ENCODE measurements at places on chromosomes 6 and 20. TPM values are rescaled to one million over a fixed set of nuclear protein-coding genes. Genes with fewer than 3 reads are reported as not detected.
A peak's percentile ranks its signal among the peaks of the same experiment; 100 is the strongest.

DNA sequence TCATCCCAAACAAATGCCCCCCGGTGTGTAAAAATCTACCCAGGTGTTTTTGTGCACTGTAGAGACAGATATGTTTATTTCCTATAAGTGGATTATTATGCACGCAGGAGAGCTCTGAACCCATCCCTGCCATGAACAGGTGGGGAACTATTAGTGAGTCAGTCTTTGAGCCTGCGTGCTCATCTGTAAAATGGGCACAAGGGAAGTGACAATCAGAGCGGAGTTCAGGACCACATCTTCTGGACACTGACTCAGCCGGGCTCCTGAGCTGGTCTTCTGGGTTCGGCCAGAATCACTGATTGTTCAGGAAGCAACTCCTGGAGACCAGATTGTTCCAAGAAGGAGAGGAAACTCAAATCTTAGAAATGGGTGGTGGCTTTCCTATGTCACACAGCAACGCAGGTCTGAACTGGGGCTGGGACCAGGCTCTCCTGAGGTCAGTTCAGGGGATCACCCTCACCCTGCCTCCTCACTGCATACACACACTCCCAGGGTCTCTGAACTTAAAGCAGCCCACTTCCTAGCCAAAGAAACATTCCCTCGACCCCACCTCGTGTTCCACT, 27.3 kb upstream of the TGM2 start:
- no peak for DNase-seq

DNA sequence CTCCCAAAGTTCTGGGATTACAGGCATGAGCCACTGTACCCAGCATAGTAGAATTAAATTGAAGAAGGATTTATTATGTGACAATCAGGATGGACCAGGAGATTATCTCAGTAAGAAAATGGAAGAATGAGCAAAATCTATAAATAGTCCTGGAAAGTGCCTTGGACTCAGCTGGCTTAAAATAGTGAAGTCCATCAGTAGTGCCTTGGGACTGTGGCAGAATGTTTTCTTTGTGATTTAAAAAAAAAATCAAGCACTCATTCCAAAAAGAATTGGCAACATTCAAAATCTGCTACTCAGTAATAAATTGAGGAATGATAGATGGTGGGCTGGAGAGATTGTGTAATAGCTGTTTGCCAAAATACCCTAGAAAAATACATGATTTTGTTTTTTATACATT, 37.0 kb upstream of the MAS1 start:
- no peak for DNase-seq

The CENPW gene
- 2.6 TPM for polyA plus RNA-seq

- peak; percentile 57 for DNase-seq
These were observed 43.1 kb upstream of the BEND6 start for GRCh38 chr6:56911847-56912246.

DNA sequence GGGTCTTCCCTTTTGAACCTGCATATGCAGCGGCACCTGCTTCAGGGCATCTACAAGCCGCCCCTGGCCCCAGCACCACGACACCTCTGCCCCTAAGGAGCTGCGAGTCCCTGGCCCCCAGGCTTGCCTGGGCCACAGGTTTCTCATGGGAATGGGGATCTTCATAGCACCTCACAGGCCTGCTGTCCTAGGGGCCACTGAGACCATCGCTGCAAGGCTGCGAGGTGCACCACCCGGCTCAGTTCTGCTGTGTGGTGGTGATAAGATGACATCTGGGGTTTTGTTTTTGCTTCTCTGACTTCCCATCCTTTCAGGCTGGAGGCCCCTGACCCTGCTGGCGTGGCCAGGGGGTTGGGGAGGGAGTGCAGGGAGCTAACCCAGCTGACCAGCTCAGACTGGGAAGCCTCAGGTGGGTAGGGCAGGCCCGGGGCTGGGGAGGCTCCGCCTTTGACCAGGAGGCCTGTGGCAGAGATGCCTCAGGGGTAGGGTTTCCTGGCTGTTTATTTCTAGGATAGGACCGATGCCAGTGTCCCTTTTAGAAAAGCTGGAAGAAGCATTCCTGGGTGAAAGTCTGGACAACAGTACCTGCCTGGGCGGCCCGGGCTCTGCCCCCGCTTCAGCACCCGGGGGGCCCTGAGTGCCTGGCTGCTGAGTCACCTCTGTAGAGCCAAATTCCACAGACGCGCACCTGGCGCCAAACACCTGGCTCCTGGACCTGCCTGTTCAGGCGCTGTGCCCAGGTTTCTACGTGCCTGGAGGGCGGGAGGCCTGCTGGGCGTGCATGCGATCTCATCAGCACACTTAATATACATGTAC, 264.7 kb downstream of the DLL1 start:
- peak; percentile 71 for DNase-seq

DNA sequence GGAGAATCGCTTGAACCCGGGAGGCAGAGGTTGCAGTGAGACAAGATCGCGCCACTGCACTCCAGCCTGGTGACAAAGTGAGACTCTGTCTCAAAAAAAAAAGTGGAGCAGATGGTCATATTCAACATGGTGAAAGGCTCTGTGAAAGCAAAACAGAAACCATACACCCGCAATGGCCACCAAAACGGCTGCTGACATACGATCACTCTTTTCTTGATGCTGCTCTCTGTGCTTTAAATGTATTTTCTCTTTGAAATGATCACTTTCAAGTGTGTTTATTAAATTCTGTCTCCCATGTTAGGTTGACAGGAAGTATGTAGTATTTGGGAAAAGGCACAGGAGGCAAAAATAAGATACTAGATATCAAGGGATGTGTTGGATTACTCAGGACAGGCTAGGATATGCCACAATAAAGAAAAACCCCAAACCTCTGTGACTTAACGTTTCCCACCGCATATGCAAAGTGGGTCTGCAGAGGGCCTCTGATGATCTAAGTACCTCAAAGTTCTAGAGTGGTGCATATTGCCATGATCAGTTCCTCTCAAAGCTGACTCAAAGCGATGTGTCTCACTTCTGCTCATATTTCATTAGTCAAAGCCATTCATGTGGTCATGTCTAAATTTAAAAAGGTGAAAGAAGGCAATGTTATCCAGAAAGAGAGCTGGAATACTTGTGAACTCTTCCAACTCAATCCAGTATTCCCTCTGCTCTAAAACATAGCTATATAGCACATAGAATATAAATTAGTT, 155.1 kb upstream of the SOX4 start:
- no peak for DNase-seq

DNA sequence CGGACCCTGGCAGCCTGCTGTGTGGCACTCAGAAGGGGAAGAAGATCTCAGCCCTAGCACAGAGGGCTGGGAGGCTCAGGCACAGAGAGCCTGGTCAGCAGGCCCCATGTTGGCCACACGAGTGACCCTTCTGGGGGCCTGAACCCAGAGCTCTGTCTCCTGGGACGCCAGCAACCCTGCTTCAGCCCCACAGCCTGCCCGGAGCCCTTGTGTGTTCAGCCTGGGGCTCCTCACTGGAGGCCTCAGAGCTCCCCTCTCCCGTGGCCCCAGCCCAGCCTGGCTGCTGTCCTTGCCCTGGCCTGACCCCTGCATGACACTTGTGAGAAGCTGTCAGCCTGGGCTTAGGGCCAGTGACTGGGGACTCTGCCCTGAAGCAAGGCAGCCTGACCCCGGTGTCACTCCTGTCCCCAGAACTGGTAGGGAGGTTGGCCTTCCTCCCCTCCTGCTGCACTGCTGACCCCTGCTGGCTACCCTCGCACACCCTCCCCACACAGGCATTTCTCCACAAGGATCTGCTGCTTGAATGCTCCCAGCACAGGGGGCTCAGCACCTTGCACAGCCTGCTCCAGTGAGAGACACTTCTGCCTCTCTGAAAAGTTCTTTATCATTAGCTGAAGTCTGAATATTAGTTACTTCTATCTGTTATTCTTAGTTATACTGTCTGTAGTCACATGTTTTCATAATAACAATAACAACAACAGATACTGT, 15.4 kb upstream of the IP6K3 start:
- no peak for DNase-seq

DNA sequence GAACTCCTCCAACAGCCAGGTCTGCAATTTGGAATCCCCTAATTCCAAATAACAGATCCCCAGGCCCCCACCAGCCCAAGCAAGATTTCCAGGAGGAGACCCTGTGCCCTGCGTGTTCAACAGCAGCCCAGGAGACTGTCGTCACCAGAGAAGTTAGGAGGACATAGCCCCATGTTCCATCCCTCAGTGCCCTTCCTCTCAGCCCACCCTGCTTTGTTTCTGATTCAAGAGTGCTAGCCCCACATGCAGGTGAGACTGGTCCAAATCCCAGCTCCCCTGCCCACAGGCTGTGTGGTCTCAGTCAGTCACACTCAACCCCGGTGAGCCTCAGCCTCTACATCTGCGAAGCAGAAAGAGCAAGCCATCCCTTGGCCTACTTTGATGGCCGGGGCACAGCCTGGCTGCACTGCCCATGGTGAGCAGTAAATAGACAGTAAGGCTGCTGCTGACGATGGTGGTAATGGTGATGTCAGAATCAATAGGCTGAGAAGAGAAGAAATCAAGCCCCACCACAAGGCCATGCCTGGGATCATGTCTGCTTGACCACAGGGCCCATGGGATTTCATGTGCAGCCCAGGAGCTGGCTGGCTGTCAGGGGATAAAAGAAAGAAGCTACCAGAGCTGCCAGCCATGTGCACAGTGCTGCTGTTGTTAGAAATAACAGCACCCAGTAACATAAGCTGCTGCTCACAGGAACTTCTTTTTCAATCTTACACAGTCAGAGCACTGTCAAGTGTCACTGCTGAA, 51.5 kb upstream of the NXT1 start:
- no peak for DNase-seq

GRCh38 chr6:105459864-105460263, 57.0 kb upstream of the PREP start:
- DNase-seq, result no peak

The HDGFL1 gene
- polyA plus RNA-seq, result not detected

- DNase-seq, result no peak
These were observed 699.9 kb downstream of the FRK start for GRCh38 chr6:115360602-115361325.

DNA sequence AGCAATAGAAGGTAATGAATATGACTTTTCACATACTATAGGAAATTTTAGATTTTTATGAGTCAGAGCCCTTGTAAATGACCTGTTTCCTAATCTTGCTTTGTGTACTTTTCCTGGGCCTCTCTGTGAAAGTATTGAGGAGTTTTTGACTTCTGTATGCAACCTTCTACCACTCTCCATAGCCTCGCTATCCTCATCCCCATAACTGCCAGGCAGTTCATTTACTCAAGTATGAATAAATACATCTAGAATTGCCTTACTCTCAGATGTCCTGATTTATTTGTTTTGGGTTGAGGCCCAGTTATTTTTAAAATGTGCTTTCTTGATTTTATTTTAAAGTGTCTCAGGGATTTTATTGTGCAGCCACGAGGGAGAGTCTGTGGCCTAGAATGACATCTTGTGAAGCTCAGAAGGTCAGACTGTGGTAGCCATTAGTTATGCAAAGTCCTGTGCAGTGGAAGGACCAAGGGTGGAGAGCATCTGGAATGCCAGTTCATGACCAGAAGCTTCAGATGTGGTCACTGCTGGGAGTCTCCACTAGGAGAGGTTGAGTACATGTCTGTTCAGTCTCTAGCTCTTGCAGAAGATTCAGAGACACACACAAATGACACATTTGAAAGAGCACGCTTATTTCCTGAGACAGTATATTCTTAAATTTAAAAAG, 346.2 kb upstream of the IMPG1 start:
- DNase-seq, result no peak

The MEI4 gene
- polyA plus RNA-seq, result 2.3 TPM

- DNase-seq, result no peak
These were observed 2.0 kb downstream of the AIF1 start for GRCh38 chr6:31617010-31617409.

- no peak for DNase-seq
These were observed 5.9 kb upstream of the CDK5RAP1 start for GRCh38 chr20:33407251-33407650.

DNA sequence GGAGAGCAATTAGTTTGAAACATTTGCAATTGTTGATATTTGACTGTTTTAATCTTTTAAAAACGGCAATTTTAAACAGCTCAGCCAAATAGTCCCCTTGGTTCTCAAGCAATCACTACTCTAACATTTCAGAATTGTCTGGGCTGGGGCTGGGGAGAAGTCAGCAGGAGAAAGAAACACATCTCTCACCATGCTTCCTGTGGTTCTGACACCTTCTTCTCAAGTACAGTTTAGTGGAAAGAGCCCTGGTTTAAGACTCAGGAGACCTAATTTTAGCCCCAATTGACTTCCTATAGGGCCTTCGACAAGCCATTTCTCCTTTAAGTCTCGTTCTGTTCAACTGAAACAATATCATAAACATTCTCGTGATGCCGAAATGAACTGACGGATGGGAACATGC, 168.4 kb upstream of the CDYL start:
- no peak for DNase-seq

- DNase-seq, result no peak
These were observed 107.6 kb downstream of the THBS2 start for GRCh38 chr6:169145991-169146501.

DNA sequence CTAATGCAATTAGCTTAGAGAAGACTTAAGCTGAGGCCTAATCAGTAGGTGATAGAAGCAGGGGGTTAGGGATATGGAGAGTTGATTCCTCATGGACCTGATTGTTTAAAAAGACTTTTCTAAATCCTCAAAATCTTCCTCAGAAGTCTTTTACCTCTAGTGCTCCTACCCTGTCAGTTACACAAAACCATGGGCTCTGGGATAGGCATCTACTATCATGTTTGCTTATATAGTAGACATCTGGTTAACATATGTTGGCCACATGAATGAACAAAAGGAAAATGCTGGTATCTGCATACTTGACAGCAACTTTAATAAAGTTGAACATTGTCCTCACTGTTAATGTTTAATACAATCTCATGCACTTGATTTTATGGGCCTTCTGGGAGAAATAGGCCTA, 61.5 kb upstream of the FKBP1C start:
- no peak for DNase-seq

DNA sequence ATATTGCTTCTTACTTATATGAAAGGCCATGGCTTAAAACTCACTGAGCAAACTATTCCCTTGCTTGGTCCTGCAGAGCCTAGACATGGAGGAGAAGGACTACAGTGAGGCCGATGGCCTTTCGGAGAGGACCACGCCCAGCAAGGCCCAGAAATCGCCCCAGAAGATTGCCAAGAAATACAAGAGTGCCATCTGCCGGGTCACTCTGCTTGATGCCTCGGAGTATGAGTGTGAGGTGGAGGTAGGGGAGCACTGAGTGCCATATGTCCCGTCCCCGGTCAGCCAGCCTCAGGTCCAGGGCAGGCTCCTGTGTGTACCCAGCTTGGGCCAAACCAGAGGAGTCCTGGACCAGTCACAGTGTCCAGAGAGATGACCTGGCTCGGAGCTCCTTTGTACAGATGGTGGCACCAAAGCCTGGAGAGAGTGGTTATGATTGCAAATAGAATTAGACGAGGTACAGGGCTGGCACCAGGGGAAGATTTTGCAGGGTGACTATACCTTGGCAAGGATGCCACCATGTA, 21.0 kb downstream of the EPB41L1 start:
- DNase-seq, result no peak

- no peak for DNase-seq
These were observed 1286.0 kb upstream of the GJE1 start for GRCh38 chr6:140846503-140847261.

GRCh38 chr20:38133680-38134426, 31.2 kb downstream of the TGM2 start:
- no peak for DNase-seq

- DNase-seq, result no peak
These were observed 89.6 kb upstream of the RIN2 start for GRCh38 chr20:19668418-19668817.

The XKR7 gene
- not detected for polyA plus RNA-seq

The CCN6 gene
- 8.4 TPM for polyA plus RNA-seq

The TMC2 gene
- polyA plus RNA-seq, result not detected

The RREB1 gene
- 5.9 TPM for polyA plus RNA-seq

The CRYBG1 gene
- 7.0 TPM for polyA plus RNA-seq

- peak; percentile 44 for DNase-seq
These were observed 1.3 kb upstream of the UNC5CL start for GRCh38 chr6:41040101-41040939.

GRCh38 chr6:8731874-8732273, 296.5 kb upstream of the SLC35B3 start:
- DNase-seq, result no peak

All from kidney (tissue), 22 donors.